ENCODE measurements at places on chromosomes 7 and 10.

GRCh38 chr10:7206412-7207100 lies 204.3 kb downstream of the SFMBT2 start:
- H3K36me3 ChIP-seq: peaks cover 19% of the 10 kb centered on the region
- DNase-seq: no peak
- peaks cover 5% of the 10 kb centered on the region for H3K4me1 ChIP-seq
- peak overlapping the region; percentile 5 for H3K27ac ChIP-seq
- no peaks in the 10 kb centered on the region for H3K27me3 ChIP-seq

- H3K27me3 ChIP-seq: no peaks in the 10 kb centered on the region
- no peak overlapping the region for H3K4me3 ChIP-seq
- DNase-seq: no peak
- peaks cover 2% of the 10 kb centered on the region for H3K4me1 ChIP-seq
Measured at GRCh38 chr7:55591282-55591931, 19.1 kb upstream of the VOPP1 start.

GRCh38 chr7:82762880-82763279 lies 319.3 kb upstream of the CACNA2D1 start:
- H3K27me3 ChIP-seq: no peaks in the 10 kb centered on the region
- H3K36me3 ChIP-seq: no peaks in the 10 kb centered on the region
- H3K27ac ChIP-seq: no peak overlapping the region
- H3K4me1 ChIP-seq: no peaks in the 10 kb centered on the region
- H3K4me3 ChIP-seq: no peak overlapping the region

- DNase-seq: no peak
- H3K27me3 ChIP-seq: peaks cover 4% of the 10 kb centered on the region
- no peak overlapping the region for H3K27ac ChIP-seq
- no peak overlapping the region for H3K4me3 ChIP-seq
- H3K4me1 ChIP-seq: no peaks in the 10 kb centered on the region
Measured at GRCh38 chr10:123475466-123475865, 190.7 kb upstream of the GPR26 start.
